ENCODE measurements at places on chromosomes 1 and 21. TPM values are rescaled to one million over a fixed set of nuclear protein-coding genes. Genes with fewer than 3 reads are reported as not detected.

Gene UBXN11
- total RNA-seq: 9.9 TPM

Gene NPR1
- 8.4 TPM for total RNA-seq

Gene GPR153
- 3.7 TPM for total RNA-seq

Gene LZIC
- total RNA-seq: 31.5 TPM

Gene PROK1
- 0.29 TPM for total RNA-seq

Gene KCNA2
- total RNA-seq: 0.52 TPM

Gene MMP23B
- 72.6 TPM for total RNA-seq

Gene TSPAN2
- total RNA-seq: 5.0 TPM

GRCh38 chr1:66679140-66679539, 73.1 kb upstream of the DYNLT5 start:
- DNase-seq: no peak
- H3K36me3 ChIP-seq: no peaks in the 10 kb centered on the region
- no peaks in the 10 kb centered on the region for H3K27me3 ChIP-seq
- no peaks in the 10 kb centered on the region for H3K4me1 ChIP-seq

- H3K27me3 ChIP-seq: no peaks in the 10 kb centered on the region
- H3K4me1 ChIP-seq: no peaks in the 10 kb centered on the region
- H3K27ac ChIP-seq: no peak overlapping the region
- H3K36me3 ChIP-seq: peaks cover 40% of the 10 kb centered on the region
- no peak overlapping the region for H3K4me3 ChIP-seq
- no peak for DNase-seq
Measured at GRCh38 chr21:44093761-44094160, 13.4 kb upstream of the PWP2 start.

- H3K4me1 ChIP-seq: no peaks in the 10 kb centered on the region
- H3K4me3 ChIP-seq: no peak overlapping the region
- DNase-seq: no peak
- no peaks in the 10 kb centered on the region for H3K27me3 ChIP-seq
- no peaks in the 10 kb centered on the region for H3K36me3 ChIP-seq
Measured at GRCh38 chr1:17234405-17234804, 14.5 kb upstream of the PADI3 start.

- H3K4me3 ChIP-seq: no peak overlapping the region
- no peaks in the 10 kb centered on the region for H3K27me3 ChIP-seq
- H3K4me1 ChIP-seq: peaks cover 80% of the 10 kb centered on the region
- H3K27ac ChIP-seq: no peak overlapping the region
- no peak for DNase-seq
Measured at GRCh38 chr1:25703671-25704266, 87.2 kb downstream of the MAN1C1 start.

- H3K27ac ChIP-seq: no peak overlapping the region
- no peaks in the 10 kb centered on the region for H3K36me3 ChIP-seq
- H3K4me1 ChIP-seq: no peaks in the 10 kb centered on the region
- no peak for DNase-seq
- peaks cover 42% of the 10 kb centered on the region for H3K27me3 ChIP-seq
Measured at GRCh38 chr1:14880456-14881316, 272.9 kb upstream of the TMEM51 start.

GRCh38 chr1:25360596-25361581, 22.8 kb downstream of the TMEM50A start:
- H3K36me3 ChIP-seq: peaks cover 56% of the 10 kb centered on the region
- H3K4me1 ChIP-seq: peaks cover 12% of the 10 kb centered on the region
- DNase-seq: no peak
- no peak overlapping the region for H3K4me3 ChIP-seq
- H3K27me3 ChIP-seq: no peaks in the 10 kb centered on the region

GRCh38 chr1:62285984-62286785, 33.0 kb downstream of the KANK4 start:
- peaks cover 18% of the 10 kb centered on the region for H3K27me3 ChIP-seq
- peaks cover 19% of the 10 kb centered on the region for H3K4me1 ChIP-seq
- no peak overlapping the region for H3K27ac ChIP-seq
- H3K4me3 ChIP-seq: peak overlapping the region; percentile 28
- no peaks in the 10 kb centered on the region for H3K36me3 ChIP-seq

GRCh38 chr1:11967028-11967547, 13.2 kb upstream of the MFN2 start:
- no peak for DNase-seq
- no peaks in the 10 kb centered on the region for H3K4me1 ChIP-seq
- no peak overlapping the region for H3K4me3 ChIP-seq
- H3K27ac ChIP-seq: no peak overlapping the region

- no peak overlapping the region for H3K4me3 ChIP-seq
- H3K27me3 ChIP-seq: no peaks in the 10 kb centered on the region
Measured at GRCh38 chr1:84632673-84633434, 57.4 kb downstream of the SSX2IP start.

GRCh38 chr1:225674381-225674780, 21.5 kb upstream of the ENAH start:
- no peak overlapping the region for H3K4me3 ChIP-seq
- no peaks in the 10 kb centered on the region for H3K27me3 ChIP-seq
- no peak overlapping the region for H3K27ac ChIP-seq

DNA sequence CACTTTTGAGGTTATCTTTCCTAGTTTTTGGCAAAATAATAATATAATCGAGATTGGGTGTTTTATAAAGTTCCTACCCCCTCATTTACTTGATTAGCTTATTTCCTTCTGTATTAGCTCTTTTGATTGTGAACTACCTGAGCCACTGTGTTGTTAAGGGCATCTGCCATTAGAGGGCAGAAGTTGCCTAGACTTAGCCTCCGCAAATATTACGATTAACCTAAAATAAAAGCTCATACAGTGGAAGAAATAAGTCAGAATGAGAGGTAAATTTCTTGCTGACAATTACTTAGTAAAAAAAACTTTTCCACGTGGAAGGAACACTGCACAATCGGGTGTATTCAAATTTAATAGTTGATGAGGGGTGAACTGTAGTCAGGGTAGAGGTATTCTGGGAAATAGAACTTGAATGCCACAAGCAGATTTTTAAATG, 2.3 kb downstream of the H3-3A start:
- H3K27me3 ChIP-seq: no peaks in the 10 kb centered on the region
- no peak overlapping the region for H3K27ac ChIP-seq
- H3K36me3 ChIP-seq: no peaks in the 10 kb centered on the region
